HT-29 (cell line): ENCODE measurements at places on chromosomes 4 and X. TPM values are rescaled to one million over a fixed set of nuclear protein-coding genes. Genes with fewer than 3 reads are reported as not detected.

The ASB5 gene
- not detected in 2 replicates for total RNA-seq

The MAGEA11 gene
- total RNA-seq: not detected in 2 replicates

The ARHGAP24 gene
- total RNA-seq: 0.50 and 1.0 TPM in 2 replicates

The CT83 gene
- not detected in 2 replicates for total RNA-seq

The CXCL6 gene
- total RNA-seq: 0.29 and 2.3 TPM in 2 replicates

The TRIM75 gene
- total RNA-seq: not detected in 2 replicates

The TMSB15A gene
- not detected in 2 replicates for total RNA-seq

The ASB12 gene
- 0.05 TPM in 1 of 2 replicates, not detected in the other for total RNA-seq

The RHOXF2B gene
- not detected in 2 replicates for total RNA-seq

The NR0B1 gene
- not detected in 2 replicates for total RNA-seq

The HPGDS gene
- total RNA-seq: not detected in 2 replicates

The OPRPN gene
- total RNA-seq: not detected in 2 replicates

The USP9X gene
- 23.3 and 27.4 TPM in 2 replicates for total RNA-seq
